PC-3 (cell line): ENCODE measurements at places on chromosomes 1 and 21. TPM values are rescaled to one million over a fixed set of nuclear protein-coding genes. Genes with fewer than 3 reads are reported as not detected.
A peak's percentile ranks its signal among the peaks of the same experiment; 100 is the strongest.

DNA sequence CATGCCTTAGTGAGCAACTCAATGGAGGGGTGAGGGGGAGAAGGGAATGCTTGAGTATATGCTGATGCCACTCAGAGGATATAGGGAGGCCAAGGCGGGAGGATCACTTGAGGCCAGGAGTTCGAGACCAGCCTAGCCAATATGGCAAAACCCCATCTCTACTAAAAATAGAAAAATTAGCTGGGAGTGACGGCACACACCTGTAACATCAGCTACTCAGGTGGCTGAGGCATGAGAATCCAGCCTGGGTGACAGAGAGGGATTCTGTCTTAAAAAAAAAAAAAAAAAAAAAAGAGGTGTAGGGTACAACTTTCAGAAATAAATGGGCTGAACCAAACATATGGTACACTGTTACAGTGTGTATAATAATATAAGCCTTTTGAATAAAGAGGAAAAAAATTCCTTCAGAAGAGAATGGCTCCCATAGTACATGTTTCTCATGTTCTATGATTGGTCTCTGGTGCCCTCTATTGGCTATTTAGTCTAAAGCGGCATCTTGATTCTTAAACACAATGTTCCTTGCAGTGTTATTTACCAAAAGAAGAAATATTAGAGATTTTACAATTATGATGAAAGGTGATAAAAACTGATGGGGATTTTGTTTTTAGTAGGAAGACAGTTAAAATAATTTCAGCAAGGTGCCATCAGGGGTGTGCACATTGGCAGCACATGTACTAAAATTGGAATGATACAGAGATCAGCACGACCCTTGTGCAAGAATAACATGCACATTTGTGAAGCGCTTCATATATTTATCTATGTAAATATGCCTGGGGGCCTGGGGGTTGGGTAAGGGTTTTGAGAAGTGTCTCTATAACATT is 109.8 kb downstream of the PATJ start:
- DNase-seq, result peak; percentile 79

- no peak for DNase-seq
These were observed 128.3 kb downstream of the CASZ1 start for GRCh38 chr1:10667861-10668761.

ICOSLG gene
- 11.6 and 14.8 TPM in 2 replicates for total RNA-seq

DNA sequence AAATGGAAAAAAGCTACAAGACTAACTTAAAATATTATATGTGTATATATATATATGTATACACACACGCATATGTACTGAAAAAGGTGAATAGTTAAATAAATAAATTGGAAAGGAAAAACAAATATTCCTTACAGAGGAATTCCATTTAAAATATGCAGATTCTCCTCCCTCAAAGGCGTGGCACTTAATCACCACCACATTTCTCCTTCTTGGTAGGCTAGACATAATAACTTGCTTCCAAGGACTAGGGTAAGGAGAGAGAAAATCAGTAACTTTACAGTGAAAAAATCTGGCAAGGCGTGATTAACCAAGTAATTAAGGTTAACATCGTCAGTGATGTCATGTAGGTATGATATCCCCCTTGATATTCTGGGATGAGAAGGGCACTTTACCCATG is 84.0 kb upstream of the USP25 start:
- peak; percentile 44 for DNase-seq

KCTD3 gene
- total RNA-seq, result 48.4 and 52.8 TPM in 2 replicates

DNA sequence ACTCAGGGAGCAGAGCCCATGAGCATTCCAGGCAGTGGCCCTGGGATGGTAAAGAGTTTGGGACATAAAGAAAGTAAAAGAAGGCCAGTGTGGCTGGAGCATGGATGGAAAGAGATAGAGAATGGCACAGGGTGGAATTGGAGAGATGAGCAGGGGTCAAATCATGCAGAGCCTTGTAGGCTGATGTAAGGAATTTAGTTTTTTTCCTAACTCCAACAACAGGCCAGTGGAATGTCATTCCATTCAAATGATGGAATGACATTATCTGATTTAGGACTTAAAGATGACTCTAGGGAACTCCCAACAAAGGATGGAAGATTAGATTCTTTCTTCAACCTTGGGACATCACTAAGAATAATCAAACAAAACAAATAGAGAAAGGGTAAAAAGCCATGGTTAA is 12.8 kb upstream of the S100A2 start:
- no peak for DNase-seq

CYP4A22 gene
- total RNA-seq, result not detected in 2 replicates

GRCh38 chr1:78586572-78586971 is 33.7 kb upstream of the IFI44L start:
- DNase-seq, result peak; percentile 4

ETV3L gene
- total RNA-seq, result not detected in 2 replicates

CALML6 gene
- total RNA-seq, result 1.7 and 3.0 TPM in 2 replicates

GRCh38 chr1:7534061-7534825 is 236.9 kb upstream of the VAMP3 start:
- DNase-seq, result no peak

CFHR2 gene
- not detected in 2 replicates for total RNA-seq

FAAH gene
- 2.0 and 5.0 TPM in 2 replicates for total RNA-seq

KRTAP19-8 gene
- not detected in 2 replicates for total RNA-seq

GRCh38 chr1:171292799-171293198 is 21.2 kb upstream of the FMO4 start:
- no peak for DNase-seq

DNA sequence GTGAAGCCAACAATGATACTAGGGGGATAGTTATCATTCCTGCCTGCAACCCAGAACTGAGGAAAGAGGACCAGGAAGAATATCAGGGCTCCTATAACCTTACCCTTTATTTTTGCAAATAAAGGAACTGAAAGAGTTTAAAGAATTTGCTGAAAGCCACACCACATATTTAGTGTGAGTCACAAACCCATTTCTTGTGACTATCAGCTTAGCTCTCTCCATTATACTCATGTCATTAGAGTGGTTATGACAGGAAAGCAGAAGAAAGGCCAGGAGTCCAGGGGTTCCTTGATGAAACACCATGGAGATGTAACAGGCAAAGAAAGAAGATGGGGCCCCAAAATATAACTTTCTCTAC is 141.1 kb upstream of the SAMSN1 start:
- DNase-seq, result no peak

POMGNT1 gene
- total RNA-seq, result 84.8 and 92.5 TPM in 2 replicates

FAM163A gene
- not detected in 2 replicates for total RNA-seq

DNA sequence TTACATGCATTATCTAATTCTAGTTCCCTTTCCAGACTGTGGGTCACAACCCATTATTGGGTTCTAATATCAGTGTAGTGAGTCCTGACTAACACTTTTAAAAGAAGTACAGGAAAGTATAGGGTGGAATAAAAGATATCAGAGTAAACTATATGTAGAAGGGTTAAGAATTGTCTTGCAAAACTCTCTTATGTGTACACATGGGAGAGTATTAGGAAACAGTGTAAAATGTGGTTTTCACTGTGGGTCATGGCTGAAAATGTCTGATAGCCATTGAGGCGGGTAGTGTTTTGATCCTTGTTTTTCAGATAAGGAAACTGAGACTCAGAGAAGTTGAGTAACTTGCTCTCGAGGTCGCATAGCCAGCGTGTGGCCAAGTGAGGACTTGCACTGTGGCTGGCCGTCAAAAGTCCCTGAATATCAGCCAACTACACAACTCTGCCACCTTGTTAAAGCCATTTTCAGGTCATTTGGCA is 18.5 kb upstream of the MTARC1 start:
- DNase-seq, result no peak

RHBDL2 gene
- total RNA-seq, result 3.6 and 10.0 TPM in 2 replicates

- DNase-seq, result no peak
These were observed 188.9 kb upstream of the EDN2 start for GRCh38 chr1:41673378-41673777.

DNA sequence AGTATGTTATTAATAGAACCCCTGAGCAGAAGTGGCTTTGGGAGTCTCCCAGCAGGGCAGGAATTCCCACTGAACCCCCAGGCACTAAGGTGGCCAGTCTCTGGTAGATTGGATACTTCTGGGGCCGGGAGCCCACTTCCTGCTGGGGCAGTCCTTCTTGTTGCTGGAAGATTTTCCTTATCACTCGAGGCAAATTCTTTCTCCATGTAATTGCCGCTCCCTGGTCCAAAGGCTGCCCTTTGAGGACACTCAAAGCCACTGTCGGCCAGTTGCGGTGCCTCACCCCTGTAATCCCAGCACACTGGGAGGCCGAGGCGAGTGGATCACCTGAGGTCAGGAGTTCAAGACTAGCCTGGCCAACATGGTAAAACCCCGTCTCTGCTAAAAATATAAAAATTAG is 22.6 kb upstream of the TNFRSF1B start:
- no peak for DNase-seq

- no peak for DNase-seq
These were observed 452.3 kb downstream of the OMA1 start for GRCh38 chr1:58094221-58094620.

DNA sequence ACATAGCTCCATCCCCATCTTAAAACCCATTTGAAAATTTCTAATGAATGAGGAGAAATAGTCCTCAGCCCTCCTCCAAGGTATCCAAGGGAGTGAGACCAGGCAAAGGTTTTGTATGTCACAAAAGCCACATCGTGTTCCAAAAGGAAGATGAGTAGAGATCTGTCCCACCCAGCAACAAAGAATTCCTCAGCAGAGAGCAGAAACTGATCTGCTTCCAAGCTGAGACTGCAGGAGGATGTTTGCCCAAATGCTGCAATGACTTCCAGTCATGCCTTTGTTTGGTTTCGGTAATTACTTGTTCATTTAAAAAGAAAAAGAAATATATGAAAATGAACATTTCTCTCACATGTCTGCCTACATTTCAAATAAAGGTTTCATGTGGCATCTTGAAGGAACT is 186.9 kb downstream of the SETD4 start:
- DNase-seq, result no peak

DNA sequence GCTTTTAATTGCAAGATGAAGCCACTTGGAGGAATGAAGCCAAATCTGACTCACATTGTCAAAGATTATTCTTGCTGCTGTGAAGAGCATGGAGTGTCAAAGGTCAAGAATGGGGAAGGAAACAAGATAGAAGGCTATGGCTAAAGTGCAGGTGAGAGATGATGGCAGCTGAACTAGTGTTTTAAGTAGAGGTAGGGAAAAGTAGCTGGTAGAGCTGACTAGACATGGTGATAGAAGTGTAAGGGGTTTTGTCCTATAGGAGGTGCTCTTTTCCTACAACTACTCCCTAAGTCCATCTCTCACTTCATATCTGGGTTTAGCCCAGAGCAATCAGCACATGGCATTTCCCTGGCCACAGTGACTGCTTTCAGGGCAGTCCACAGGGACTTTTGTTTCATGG is 11.8 kb downstream of the UBE2T start:
- DNase-seq, result no peak

DNA sequence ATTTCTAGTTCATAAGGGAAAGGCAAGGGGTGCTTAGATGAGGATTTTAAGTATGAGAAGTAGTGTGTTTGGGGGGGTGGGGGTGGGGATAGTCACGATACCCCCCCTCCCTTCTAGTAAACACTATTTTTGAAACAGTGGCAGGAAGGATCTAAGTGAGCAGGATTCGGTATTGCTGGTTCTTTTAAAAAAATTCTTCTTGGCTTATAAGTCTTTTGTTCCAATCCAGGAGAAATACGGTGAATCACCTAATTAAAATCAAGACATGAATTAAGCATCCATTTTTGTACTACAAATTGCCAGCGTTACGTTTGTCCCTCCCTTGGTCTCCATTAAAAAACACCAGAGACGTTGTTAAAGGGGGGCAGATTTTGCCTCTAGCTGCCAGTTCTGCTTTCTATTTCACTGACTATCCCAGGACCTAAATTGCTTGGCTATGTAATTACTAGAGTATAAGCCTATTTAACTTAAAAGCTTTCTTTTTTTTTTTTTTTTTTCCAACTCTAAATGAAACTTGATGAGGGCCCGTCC is 911 bp downstream of the LMO4 start:
- DNase-seq, result peak; percentile 3

NGF gene
- total RNA-seq, result 0.86 and 2.4 TPM in 2 replicates
